Urinary bladder (tissue), 4 donors: ENCODE measurements at places on chromosomes 3 and 15. TPM values are rescaled to one million over a fixed set of nuclear protein-coding genes. Genes with fewer than 3 reads are reported as not detected.

DNA sequence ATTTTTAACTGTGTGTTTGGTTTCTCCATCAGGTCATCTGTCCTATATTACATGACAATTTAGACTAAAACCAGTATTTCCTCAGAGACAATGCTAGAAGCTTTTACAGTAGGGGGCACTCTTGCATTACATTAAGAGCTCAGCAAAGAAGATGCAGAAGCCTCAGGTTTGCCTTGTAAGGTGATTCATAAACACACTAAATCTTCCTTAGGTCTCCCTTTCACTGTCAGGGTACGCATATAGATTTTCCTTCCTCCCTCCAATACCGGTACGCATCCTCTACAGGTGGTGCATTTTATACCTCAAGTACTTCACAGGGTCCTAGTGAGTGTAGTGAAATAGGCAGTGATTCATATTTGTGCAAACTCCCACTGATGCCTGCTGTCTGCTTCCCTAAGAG lies 46.5 kb downstream of the CD86 start:
- DNase-seq, result peak; percentile 37

GRCh38 chr3:138950006-138950644 lies 3.1 kb downstream of the FOXL2NB start:
- no peak for DNase-seq

UNC13C gene
- 0.04 TPM for polyA plus RNA-seq

SCN11A gene
- polyA plus RNA-seq, result 0.32 TPM

DNA sequence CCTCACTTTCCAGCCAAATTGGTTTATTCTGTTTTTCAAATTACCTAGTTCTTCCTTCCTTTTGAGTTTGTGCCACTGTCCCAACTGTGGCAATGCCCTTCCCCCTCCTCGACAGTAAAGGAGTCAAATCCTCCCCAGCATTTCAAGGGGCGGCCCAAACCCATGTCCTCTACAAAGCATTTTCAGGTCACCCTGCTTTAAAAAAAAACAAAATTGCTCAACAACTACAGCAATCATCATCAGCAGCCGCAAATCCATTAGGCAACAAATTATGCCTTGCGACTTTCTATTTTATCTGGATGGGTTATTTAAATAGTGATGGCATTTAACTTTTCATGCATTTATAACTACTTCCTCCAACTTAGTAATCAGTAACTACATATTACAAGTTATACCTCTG lies 32.7 kb downstream of the PLD1 start:
- DNase-seq, result no peak

MAGEL2 gene
- 0.89 TPM for polyA plus RNA-seq

GRCh38 chr3:111618945-111619344 lies 23.8 kb upstream of the ZBED2 start:
- no peak for DNase-seq

MEIS2 gene
- polyA plus RNA-seq, result 79.8 TPM

- no peak for DNase-seq
Measured at GRCh38 chr3:55512571-55513343, 25.7 kb upstream of the WNT5A start.

DNA sequence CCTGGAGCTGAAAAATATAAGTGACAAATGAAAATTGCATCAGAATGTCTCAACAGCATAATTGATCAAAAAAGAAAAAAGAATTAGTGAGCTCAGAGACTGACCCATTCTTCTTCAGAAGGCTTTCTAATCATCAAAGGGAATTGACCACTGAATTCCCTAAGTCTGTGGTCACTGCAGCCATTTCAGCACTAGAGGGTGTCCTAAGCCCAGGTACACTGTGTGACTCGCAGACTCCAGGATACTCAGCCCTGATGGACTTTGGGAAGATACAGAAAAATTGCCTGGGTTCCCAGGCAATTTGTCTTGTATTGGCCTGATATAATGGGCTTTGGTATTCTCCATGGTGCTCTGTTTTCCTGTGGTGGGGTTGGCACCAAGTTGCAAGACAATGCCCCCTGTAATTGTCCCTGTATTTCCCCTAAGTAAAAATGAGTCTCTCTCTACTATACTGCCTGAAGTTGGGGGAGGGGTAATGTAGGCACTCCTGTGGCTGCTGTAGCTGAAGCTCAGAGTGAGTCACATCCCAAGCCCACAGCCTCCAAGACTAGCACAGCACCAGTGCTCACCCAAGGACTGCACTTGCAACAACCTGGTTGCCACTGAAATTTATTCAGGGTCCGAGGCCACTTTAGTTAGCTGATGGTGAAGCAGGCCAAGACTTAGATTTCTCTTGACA lies 256.0 kb upstream of the STAC start:
- DNase-seq, result no peak

GRCh38 chr15:58604455-58604923 lies 145.0 kb downstream of the ADAM10 start:
- no peak for DNase-seq

DNA sequence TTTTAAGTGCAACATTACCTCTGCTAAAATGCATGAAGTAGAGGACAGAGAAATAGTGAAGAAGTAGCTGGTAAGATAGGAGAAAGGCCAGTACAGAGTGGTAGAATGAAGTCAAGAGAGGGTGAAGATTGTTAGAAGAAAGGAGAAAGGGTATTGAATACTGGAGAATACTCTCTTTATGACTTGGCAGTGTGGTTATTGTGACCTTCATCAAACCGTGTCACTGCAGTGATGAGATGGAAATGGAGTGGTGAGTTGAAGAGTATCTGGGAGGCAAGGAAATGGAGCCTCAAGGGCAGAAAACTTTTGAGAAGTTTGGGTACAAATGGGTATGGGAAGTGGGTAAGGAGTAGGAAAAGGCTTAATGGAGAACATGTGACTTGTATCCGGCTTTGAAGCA lies 24.7 kb downstream of the MINDY2 start:
- DNase-seq, result no peak

CFAP44 gene
- 3.5 TPM for polyA plus RNA-seq

- no peak for DNase-seq
Measured at GRCh38 chr3:161103776-161104385, 1.3 kb downstream of the B3GALNT1 start.

- DNase-seq, result no peak
Measured at GRCh38 chr3:36957862-36958686, 13.2 kb upstream of the TRANK1 start.

GRCh38 chr3:34365231-34365630 lies 566.8 kb downstream of the PDCD6IP start:
- DNase-seq, result no peak

CDHR4 gene
- 0.10 TPM for polyA plus RNA-seq

CPEB1 gene
- polyA plus RNA-seq, result 11.0 TPM

- no peak for DNase-seq
Measured at GRCh38 chr3:12730506-12731242, 28.4 kb downstream of the TMEM40 start.

RTP1 gene
- not detected for polyA plus RNA-seq

GRCh38 chr3:66692766-66693150 lies 191.9 kb upstream of the LRIG1 start:
- no peak for DNase-seq

USF3 gene
- 5.3 TPM for polyA plus RNA-seq

GRCh38 chr3:100590114-100590839 lies 19.1 kb upstream of the ADGRG7 start:
- DNase-seq, result peak; percentile 52

GRCh38 chr15:26886566-26886965 lies 19.7 kb downstream of the GABRA5 start:
- no peak for DNase-seq

DNA sequence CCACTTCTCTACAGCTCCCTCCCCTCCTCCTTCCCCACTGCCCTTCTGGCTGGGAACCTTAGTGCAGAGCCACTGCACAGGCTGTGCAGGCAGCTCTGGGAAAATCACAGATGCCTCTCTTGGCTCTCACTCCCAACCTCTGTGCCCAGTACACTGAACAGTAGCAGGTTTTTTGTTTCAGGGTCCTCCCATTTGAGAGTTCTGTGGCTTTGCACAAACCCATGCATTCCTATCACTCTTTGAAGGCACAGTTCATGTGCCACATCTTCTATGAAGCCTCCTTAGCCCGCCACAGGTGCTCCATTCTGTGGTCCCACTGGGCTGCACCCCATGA lies 103.9 kb downstream of the SNRK start:
- DNase-seq, result no peak

DNA sequence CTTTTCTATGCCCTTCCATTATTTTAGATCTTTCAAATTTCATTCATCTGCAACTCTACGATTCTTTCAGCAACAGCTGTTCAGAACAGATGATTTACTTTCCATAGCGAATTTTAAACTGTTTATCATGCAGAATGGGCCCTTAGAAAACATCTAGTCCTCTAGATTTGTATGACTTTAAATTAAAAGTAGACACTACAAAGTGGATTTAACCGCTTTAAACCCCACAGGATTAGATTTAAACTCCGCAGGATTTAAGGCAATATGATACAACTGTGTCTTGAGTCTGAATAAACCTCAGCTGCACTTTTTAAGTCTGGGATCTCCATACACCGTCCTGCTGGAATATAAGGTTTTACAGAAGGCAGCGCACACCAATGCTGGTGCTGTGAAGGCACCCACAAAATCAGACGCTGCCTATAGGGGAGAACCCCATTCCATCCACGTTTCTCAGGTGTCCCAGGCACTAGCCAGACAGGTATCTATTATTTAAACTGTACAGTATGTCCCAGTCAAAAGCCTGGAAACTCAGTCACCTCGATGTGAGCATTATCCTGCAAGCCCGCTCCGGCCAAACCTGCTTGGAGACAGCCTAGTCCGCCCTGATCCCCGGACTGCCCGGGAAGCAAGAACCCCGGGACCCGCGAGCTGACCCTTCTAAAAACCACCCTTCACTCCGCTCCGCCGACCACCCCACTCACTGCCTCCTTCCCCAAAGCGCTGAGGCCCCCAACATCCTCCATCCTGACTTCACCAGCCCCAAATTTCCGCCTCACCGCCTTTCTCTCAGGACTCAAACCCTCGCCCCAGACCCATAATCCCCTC lies 768 bp downstream of the ANO10 start:
- peak; percentile 0 for DNase-seq

REC114 gene
- not detected for polyA plus RNA-seq

GATM gene
- polyA plus RNA-seq, result 21.8 TPM

DNA sequence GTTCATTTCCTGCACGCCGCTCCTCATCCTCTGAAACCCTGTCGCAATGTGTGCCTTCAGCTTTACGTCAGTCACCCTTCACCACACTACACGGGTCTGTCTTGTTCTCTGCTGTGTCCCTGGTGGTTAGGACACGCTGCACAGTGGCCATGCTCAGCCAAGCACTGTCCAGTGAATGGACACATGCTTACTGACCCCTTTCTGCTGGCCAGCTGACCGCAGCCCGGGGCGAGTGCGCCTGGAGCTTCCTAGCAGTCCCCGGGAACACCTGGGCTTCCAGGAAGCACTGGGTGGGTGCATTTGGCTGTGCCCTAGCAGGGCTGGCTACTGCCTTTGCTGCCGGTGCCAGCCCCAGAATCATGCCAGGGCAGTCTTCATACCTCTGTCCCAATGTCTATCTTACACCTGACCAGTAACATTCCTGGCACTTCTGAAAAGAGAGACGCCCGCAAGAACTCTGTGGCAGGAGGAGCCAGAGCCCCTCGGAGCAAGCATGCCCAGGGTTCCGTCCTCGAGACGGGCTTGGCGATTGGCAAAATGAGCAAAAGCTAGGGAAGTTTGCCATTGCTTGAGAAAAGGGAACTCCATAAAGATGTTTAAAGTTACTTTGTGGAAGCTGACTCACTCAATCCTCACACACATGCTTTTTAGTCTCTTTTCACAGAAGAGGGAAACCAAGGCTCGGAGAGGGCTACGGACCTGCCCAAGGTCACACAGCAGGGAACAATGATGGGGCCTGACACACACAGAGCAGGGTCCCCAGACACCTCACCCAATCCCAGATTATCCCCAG lies 15.7 kb upstream of the ZXDC start:
- no peak for DNase-seq

CEMIP gene
- 0.25 TPM for polyA plus RNA-seq

STAC gene
- 1.5 TPM for polyA plus RNA-seq

CD86 gene
- polyA plus RNA-seq, result 3.4 TPM

DNA sequence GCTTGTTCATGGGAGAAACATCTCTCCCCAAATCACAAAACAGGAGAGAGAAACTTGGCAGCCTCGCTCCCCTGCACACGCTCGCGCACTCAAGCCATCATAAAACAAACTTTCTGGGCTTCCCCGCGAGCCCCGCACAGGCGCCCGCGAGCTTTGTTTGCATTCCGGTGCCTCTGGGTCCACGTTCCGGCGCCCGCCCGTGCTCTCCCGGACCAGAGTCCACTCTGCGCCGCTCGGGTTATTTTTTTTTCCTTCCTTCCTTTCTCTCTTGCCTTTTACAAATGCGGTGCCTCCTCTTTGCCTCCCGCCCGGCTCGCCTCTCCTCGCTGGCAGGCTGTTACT lies 363 bp downstream of the MAGI1 start:
- DNase-seq, result peak; percentile 37

ZNF860 gene
- polyA plus RNA-seq, result 2.4 TPM

ZCWPW2 gene
- 1.9 TPM for polyA plus RNA-seq

DNA sequence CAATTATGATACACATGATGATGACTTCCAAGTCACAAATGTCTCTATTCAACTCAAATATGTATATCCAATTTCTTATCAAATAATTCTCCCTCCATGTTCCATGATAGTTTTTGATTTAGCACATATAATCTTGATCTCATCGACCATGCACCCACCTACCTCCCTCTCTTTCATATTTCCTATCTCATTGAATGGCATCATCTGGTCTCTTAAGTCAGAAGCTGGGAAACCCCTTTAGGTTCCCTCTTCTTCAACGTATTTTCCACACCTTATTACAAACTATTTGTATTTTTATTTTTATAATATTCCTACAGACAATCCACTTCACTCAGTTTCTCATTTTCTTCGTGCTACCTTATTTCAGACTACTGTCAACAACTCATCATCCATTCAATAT lies 56.9 kb upstream of the DPH6 start:
- DNase-seq, result no peak

GRCh38 chr3:134754768-134755559 lies 40.1 kb upstream of the EPHB1 start:
- no peak for DNase-seq

DNA sequence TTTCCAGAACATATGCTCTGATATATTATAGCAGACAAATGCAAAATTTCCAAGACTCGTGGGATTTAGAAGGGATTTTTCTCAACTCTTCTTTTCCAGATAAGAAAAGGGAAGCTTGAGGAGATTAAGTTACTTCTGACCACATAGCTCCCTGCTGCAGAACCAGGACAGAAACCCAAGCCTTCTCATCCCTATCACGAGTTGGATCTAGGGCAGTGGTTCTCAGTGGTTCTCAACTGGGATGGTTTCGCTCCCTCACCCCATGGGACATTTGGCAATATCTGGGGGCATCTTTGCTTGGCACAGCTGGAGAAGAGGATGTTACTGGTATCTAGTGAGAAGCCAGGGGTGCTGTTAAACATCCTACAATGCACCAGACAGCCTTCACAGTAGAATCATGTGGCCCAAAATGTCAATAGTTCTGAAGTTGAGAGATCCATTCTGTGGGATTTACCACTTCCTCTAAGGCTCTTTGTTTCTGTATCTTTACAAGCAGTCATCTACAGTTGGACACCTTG lies 64.2 kb downstream of the LIPC start:
- no peak for DNase-seq

DNA sequence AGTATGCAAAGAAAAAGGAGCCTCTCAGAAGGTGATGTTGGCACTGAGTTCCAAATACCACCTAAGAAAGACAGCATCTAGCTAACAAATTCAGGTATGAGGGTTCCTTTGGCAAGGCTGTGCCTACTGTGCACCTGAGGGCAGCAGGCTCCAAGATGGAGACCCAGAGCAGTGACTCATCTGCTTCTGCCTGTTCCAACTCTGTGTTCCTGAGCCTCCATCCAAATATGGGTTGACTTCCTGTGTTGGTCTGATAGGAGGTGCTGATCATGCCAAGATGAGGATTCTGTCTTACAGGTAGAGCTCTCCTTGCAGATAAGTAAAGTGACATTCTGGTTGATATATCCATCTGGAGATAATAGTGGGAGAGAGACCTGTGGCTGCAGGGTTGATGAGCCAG lies 26.0 kb downstream of the SV2B start:
- DNase-seq, result no peak
